ENCODE measurements at places on chromosomes 1 and 21.
A peak's percentile ranks its signal among the peaks of the same experiment; 100 is the strongest.

GRCh38 chr1:180092931-180093650 lies 61.6 kb upstream of the QSOX1 start:
- no peak for DNase-seq

DNA sequence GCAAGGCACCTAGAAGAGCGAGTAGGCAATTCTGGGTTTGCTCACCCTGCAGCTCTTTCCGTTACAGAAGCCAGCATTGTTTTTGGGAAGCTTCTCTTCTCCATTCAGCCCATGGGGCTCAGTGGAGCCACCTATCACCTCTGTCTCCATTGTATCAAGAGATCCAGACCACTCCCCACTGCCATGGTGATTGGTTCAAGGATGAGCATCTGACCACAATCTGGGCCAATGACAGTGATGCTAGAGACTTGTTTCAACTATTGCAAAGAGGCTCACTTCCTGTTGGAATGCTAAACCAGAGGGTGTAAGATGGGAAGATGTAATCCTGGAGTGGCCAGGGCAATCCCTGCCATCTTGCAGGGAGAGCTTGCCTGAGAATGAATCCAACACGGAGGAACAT lies 6.6 kb downstream of the SPATA21 start:
- peak; percentile 51 for DNase-seq

- DNase-seq, result no peak
Observed at GRCh38 chr1:204450461-204451257, 39.0 kb upstream of the PPP1R15B start.

- no peak for DNase-seq
Observed at GRCh38 chr21:36613059-36613458, 85.9 kb upstream of the SIM2 start.

DNA sequence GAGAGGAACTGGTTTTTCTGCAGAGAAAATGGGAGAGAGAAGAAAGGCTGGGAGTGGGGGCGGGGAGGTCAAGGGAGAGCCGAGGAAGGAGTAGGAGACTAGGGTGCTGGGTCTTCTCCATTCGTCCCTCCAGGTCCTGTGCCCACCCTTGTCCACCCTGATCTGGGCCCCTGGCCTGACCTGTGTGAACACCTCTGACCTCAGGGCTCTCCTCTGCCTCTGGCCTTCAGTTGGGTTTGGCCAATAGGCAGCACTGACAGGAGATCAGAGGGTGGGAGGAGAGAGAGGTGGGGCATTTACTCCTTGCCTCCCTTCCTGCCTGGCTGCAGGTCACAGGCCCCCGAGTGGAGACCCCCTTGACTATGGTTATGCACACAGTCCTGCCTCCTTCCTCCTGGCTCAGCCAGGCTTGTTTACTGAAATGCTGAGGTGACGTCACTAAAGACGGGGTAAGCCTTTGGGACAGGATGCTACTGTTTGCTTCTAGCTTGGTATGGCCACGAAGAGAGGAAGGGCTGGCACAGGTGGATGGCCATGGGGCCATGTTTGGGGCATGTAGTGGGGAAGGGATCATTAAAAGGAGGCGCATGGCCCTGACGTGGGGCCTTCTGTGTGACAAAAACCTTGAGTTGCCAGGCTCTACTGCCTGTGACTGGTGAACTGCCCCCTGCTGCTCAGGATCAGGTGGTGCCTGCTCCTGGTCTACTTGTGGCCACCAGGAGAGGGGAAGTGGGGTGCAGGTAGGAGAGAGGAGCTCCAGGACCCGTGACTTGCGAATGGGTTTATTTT lies 248.7 kb upstream of the CSF3R start:
- DNase-seq, result no peak

DNA sequence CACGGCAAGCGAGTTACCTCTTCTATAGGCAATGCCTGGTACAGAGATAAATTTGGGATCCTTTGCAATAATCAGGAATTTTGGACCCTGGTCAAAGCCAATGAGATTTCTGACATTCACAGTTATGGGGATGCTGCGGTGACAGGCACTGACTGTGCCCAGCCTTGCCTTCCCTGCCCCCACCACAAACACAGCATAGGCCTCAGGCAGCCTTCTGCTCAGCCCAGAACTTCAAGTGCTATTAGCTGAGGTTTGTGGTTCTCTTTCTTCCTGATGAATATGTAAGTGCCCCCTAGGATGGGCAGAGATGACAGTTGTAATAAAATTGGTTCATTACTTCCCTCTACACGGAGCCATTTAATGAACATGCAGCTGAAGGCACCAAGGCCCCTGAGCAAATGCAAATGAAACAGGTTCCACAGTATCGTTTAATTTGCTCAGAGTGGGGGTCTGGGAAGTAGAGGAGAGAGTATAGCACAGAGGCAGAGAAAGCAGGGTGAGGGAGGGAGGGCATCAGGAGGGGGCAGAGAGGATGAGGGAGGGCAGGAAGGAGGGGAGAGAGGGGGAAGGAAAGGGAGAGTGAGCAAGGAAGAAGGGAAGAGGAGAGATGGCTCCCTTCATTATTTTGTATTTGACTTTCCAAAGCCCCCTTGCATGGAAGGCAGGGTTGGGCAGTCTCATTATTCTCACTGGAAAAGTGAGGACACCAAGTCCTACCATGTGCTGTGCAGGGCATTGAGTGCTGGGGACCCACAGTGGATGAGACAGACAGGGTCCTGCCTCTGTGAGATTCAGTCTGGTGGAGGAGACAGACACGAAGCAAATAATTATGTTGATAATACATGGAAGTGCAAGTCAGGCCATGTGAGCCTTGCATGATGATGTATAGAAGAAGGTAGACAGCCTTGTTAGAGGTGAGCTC lies 513.0 kb downstream of the PTPRU start:
- DNase-seq, result no peak

- DNase-seq, result no peak
Observed at GRCh38 chr1:86541859-86542258, 5.0 kb upstream of the CLCA4 start.

GRCh38 chr1:11778844-11779623 lies 17.0 kb downstream of the C1orf167 start:
- no peak for DNase-seq

DNA sequence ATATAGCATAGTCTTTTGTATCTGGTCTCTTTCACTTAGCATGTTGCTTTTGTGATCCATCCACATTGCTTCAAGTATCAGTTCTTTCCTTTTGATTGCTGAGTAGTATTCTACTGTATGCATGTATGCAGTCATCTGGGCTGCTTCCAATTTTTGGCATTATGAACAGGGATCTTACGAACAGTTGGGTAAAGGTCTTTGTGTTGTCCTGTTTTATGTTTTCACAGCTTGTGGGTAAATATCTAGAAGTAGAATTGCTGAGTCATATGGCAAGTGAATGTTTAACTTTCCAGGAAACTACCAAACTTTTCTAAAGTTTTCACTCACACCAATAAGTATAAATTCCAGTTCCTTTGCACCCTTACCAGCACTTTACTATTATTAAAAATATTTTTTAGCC lies 60.9 kb downstream of the LHX4 start:
- peak; percentile 29 for DNase-seq

- no peak for DNase-seq
Observed at GRCh38 chr1:27570784-27571183, 33.2 kb downstream of the AHDC1 start.

DNA sequence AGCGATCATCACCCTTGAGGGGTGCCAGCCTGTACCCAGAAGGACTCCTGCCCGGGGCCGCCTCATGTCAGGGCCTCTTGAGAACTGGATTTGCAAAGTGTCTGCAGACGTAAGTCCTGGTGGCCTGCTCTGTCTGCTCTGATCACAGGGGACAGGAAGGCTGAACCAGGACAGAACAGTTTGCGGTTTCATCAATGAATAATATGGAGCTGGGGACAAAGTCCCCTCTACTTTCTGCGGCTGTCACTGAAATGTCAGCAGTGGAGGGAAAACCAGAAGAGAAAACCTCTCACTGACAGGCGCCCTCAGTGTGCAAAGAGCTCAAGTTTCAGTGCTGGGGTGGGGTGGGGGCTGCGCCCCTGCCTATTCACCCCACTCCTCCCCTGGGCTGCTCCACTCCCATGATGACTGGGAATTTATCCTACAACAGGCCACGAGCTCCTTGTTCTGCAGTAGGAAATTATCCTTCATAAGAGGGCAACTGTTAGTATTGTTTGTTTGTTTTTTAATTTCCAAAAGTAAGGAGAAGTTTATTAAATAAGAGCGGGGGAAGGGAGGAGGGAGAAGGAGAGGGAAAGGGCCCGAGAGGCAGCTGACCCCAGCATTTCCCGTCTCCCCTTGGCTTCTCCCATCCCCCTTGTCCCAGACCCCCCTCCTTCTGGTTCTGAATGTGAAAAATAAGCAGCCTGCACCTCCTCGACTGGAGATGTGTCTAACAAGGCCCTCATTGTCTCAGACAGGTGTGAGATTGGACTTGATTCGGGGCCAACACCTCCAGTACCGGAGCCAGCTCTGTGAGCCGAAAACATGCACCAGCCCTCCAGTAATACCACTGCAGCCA lies 149.2 kb downstream of the CLIC6 start:
- no peak for DNase-seq

GRCh38 chr1:239833723-239834122 lies 258.0 kb upstream of the FMN2 start:
- no peak for DNase-seq

DNA sequence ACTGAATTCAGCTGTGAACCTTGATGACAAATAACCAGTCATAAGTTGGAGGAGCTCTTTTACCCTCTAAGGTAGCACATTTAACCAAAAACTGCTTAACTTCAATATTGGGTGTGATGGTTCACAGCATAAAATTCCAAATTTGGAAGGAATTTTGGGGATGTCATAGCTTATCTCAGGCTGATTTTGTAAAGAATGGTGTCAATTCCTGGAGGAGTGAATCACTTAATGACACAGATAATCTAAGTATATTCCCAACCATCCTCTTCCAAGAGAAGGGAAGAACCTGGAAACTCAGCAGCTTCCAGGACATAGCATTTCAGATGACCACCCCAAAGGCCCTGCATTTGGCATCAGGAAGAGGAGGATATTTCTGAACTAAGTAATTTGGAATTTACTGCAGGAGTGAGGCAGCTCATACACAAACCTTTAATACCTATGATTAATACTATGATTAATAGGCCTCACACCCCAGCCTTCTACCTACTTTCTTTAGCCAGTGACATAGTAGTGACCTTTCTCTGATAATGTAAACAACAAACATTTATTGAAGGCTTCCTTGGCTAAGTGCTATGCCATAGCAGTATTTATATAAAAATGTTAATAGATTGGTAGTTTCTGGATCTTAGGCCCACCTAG lies 14.5 kb downstream of the GLUL start:
- DNase-seq, result no peak

DNA sequence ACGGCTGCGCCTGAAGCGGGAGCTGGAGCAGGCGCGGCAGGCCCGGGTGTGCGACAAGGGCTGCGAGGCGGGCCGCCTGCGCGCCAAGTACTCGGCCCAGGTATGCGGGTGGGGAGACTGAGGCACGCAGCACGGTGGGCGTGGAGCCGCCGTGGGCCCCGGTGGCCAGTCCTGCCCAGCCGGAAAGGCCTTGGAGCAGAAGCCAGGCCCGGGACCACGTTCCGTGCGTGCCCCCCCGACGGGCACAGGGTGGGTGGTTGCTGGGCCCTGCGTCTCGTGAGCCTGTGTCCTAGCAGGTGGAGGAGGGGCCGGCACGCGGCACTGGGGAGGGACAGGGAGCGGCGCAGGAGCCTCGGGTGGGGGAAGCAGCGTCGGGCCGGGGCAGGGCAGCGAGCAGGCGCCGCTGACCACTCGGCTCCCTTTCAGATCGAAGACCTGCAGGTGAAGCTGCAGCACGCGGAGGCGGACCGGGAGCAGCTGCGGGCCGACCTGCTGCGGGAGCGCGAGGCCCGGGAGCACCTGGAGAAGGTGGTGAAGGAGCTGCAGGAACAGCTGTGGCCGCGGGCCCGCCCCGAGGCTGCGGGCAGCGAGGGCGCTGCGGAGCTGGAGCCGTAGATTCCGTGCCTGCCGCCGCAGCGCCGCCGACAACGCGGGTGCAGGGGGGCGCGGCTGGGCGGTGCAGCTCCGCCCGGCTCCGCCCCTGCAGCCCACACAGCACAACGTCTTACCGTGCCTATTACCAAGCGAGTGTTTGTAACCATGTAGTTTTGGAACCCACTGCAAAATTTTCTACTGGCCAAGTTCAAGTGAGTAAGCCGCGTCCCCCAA lies 78.2 kb downstream of the SKI start:
- no peak for DNase-seq

DNA sequence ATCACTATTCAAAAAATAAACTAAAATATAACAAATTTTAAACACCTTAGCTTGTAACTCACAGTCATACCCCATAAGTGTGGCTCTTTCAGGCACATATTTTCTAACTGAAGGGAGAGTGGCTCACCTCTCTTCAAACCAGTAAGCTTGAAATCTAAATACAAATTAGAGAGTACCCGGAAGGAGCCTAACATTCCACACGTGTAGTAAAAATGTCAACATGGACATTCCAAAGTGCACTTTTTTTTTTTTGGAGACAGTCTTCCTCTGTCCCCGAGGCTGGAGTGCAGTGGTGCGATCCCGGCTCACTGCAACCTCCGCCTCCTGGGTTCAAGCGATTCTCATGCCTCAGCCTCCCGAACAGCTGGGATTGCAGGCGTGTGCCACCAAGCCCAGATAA lies 275.6 kb upstream of the ADGRL2 start:
- no peak for DNase-seq

GRCh38 chr21:45522381-45522780 lies 19.9 kb downstream of the SLC19A1 start:
- no peak for DNase-seq

Measured in OCI-M1 (cell line).